Gastroesophageal sphincter (tissue), 4 donors: ENCODE measurements at places on chromosomes 6 and 20.
A peak's percentile ranks its signal among the peaks of the same experiment; 100 is the strongest.

- no peak for ATAC-seq
Observed at GRCh38 chr20:14845199-14846160, 508.1 kb upstream of the FLRT3 start.

DNA sequence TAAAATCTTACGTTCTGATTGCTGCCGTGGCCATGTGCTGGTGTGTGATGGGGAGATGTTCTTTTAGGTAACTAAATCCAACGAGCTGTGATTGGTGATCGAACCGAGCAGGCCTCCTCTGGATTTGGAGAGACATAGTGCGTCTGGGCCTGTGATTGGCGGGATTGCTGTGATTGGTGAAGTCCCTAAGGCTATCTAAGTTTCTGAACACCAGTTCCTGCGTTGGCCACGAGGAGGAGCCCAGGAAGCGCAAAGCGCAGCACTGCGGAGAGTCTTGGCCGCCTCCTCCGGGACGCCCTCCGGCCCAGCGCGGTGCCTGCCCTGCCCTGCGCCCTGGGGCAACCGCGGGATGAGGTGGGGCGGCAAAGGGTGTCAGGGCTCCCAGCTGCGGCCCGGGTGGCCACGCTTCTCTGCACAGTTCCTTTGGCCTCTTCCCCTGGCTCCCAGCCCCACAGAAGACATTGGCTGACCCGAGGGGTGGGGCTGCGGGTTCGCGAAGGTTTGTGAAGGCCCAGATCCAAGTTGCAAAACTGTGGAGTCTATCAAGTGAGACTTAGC, 33.0 kb downstream of the HNF4A start:
- ATAC-seq, result peak; percentile 57

GRCh38 chr6:42424906-42425474, 26.7 kb downstream of the TRERF1 start:
- no peak for ATAC-seq

DNA sequence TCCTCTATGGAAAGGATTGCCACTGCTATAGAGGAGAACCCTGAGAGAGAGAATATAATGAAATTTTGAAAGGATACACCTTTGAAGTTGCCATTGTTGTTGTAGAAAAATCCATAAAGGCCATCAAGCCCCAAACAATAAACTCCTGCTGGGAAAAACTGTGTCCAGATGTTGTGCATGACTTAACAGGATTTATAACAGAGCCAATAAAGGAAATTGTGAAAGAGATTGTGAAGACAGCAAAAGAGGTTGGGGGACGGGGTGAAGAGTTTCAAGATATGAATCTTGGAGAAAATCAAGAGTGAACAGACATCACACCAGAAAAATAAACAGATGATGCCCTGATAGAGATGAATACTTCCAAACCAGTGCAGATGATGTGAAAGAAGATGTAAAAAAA, 396.4 kb downstream of the BCKDHB start:
- ATAC-seq, result no peak

DNA sequence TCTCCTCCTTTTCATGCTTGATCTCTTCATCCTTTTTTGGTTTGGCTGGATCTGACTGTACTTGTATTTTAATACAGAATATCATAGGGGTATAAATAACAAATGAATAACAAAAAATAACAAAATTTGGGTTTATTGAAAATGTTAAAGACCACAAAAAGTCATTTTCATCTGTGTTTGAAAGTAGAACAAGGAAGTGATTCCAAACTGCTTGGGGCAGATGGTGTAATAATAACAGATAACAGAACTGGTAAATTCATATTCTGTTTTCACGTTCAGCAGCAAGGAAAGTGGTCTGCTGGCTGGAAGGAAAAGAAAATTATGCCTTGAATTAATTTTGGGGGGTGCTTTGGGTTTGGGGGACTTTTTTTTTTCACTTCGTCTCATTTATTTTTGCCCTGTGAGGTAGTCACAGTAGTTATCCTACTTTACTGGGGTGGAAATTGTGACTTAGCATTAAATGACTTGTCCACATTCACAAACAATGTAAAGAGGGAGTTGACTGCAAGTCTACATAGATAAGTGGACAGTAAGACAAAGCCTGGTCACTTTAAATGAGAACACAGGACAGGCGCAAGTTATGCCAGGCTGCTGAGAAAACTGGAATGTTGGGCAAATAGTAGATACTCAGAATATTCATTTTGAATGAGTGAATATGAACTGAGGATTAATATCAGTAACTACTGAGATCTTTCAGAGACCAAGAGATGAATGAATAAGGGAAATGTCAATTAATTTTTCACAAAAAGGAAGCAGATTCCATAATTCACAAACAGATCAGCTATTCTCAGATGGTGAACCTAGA, 193.9 kb upstream of the CITED2 start:
- ATAC-seq, result no peak

DNA sequence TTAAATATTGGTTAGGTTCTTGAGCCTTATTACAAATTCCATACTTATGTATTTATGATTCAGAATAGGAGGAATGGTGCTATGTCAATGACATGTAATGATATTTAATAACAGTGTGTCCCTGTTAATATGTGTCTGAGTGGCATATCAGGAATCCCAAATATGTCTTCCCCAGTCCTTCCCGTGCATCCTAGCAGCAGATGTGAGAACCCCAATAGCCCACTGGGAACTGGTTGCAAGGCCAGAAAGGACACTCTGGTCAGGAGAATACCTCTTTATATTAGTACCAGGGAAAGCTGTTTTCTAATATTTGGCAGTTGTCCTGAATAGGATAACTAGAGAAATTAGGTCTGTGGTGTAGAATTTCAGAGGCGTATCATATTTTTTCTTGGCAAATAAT, 159.1 kb upstream of the PDE7B start:
- no peak for ATAC-seq

GRCh38 chr6:40330301-40330721, 256.9 kb downstream of the LRFN2 start:
- no peak for ATAC-seq

GRCh38 chr20:61951695-61952533, 113.8 kb downstream of the TAF4 start:
- no peak for ATAC-seq

DNA sequence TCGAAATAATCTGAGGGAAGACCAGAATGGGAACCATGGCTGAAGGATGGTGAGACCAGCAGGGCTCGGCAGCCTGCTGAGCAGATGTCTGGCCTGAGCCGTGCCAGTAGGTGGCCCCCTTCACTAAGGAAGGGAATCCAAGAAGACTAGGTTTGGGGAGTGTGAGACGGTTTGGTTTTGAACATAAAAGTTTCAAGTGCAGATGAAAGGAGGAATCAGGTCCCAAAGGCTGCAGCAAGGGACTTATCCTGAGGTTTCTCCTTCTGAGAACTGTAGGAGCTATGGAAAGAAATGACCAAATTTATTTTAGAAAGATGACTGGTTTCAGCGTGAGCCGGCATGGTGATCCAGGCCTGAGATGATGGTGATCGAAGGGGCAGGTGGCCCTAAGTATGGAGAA, 4.6 kb upstream of the OSER1 start:
- ATAC-seq, result no peak

GRCh38 chr6:132907914-132908313, 93.5 kb downstream of the RPS12 start:
- ATAC-seq, result no peak
